COLO829 (cell line): ENCODE measurements at places on chromosomes 1 and 21.

GRCh38 chr1:163770265-163770664, 448.5 kb downstream of the NUF2 start:
- no peak for DNase-seq

GRCh38 chr1:226675715-226676357, 63.2 kb downstream of the ITPKB start:
- no peak for DNase-seq

DNA sequence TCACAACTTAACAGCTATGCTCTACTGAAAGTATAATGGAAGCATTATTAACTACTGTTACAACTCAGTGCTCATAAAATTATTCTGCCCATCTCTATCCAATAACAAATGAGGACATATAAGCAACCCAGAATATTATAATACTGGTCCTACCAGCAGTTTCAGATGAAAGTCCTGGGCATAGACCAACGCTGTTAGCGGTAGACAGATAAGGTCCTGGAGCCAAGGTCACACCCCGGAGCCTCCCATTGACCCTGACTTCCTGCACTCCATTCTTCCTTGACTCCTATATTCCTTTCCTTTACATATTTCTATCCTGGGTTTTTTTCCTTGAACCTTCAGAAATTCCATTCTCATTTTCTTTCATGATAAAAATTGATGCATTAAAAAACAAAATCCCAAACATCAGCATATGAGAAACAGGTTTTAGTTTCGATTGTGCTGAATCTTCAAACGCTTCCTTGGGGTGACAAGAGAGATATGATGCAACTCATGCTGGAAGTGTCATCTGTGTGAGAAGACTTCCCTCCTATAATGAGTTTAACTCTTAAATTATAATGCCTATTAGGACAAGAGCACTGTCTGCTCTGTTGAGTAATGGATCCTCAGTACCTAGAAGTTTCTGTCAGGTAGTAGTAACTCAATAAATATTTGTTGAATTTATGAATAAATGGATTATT, 831.1 kb downstream of the LRRIQ3 start:
- DNase-seq = no peak

DNA sequence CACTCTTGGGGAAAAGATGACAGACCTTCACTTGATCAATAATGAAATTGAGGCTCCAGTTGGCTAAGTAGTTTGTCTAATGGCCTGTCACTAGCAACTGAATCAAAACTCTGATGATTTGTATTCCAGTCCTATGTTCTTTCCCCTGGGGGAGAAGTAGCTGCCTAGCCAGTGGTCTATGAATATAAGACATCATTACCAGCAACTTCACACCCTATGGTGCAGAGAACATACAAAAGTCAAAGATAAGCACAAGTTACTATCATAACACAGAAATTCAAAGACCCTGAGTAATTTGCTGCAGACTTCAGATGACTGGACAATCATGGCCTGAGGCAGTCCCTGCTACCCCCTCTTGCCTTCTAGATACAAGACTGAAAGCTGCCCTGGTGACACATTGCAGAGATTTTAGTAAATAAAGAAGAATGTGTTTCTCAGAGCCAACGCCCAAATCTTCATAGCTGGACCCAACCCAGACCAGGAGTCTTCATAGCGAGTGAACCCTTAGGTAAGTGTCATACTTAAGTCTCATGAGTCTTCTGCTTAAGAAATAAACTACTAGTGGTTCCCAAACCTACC, 993 bp downstream of the PDZK1 start:
- DNase-seq = no peak

GRCh38 chr21:33848249-33848953, 67.2 kb downstream of the ATP5PO start:
- DNase-seq = no peak

- DNase-seq = no peak
Measured at GRCh38 chr1:11129649-11130390, 30.2 kb upstream of the EXOSC10 start.

DNA sequence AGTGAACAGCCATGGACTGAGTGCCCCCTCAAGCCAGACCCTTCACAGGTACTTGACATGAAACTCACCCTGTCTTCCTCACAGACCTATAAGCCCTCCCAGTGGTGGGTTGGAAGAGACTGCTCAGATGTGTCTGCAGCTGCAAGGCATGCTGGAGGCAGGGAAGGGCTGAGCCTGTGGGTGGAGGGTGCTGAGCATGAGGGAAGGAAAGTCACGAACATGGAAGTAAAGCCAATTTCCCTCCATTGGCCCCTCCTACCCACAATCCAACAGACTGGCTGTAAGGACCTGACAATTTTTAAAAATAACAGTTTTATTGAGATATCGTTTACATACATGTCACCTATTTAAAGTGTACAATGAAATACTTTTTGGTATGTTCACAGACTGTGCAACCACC, 44.1 kb downstream of the RCSD1 start:
- no peak for DNase-seq

DNA sequence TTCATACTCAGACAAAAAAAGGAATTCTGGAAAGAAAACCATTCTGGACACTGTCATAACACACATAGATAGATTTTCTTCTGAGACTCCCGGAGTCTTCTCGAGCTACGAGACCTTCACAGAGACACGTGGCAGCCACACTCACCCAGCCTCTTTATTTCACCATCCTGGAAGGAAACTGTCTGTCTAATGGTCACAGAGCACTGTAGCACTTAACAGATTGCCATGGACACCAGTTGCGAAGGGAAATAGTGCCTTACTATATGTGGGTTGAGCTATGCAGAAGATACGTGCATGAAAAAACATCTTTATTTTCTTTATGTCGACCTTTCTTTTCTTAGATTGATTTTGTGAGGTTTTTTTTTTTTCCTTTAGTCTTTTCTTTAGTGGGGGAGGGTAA, 57.9 kb downstream of the ZP4 start:
- DNase-seq = no peak

DNA sequence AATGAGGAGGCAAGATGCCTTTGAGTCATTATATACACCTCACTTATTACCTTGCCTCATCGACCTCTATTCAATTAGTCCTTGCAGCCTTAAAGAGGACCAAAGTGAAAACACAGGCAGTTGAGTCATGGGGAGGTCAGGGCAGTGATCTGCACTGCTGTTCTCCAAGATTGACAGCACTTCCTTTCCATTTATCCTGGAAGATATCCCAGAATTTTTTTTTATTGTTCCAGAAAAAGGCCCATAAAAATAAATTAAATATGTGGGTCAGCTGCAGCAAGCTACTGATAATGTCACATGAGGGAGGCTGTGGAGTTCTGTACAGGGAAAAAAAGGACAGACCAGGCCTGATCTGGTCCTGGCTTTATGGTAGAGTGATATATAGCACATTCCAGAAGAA, 33.2 kb upstream of the CDC42BPA start:
- DNase-seq = peak; percentile 59

DNA sequence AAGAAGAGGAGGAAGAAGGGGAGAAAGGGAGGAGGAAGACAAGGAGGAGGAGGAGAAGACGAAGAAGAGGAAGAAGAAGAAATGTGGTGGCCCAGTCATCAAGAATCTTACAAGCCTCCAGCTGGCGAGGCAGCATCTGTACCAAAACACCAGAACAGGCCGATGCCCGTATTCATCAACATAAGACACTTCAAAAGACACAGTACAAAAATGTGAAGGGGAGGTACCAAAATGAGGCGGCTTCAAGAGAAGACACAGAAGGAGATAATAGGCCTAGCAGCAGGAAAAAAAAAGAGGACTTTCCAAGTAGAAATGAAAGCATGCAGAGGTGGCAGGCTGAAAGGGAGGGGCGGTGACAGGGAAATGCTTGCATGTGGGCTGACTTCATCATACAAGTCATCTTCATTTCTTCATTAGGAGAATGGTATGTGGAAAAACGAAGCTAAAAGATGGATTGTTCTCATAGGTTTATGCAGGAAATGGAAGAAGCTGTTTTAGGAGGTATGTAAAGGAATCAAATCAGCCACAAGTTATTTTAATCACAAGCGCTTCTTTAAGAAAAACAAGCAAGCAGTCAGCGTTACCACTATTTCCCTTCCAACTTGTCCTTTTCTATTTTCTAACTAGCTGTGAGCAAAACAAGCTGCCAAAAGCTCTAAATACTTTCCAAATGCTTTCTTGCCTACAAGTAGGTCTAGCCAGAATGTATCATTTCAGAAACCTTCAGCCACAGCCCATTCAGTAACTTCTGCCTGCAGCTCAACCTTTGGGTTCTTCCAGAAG, 192.3 kb downstream of the SLC45A1 start:
- DNase-seq = no peak

DNA sequence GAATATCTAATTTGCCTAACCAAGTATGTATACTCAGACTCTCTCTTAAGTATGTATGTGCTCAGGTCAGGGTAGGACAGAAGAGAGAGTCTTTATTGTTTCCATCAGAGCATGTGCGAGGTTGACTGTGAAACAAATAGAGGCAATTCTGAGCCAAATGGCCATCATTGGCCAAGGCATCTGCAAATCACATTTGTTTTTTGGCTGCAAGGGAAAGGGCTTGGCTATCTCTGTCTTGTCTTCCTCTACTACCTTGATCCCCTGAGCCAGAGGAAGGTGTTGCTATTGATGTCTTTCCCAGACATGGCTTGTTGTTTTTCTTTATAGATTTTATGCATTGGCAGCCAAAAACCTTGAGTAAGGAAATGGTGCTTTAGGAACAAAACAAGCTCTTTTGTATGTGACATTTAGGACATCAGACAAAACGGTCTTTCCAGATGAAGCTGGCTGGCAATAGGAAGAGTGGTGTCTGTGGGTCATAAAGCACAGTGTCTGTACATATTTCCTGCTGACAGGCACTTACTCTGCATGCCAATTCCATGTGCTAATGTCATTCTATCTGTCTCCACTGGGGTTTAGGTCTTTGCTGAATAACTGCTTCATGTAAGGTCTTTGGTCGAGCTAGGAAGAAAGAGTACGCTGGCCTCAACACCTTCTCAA, 163.3 kb downstream of the BRINP2 start:
- DNase-seq = no peak

- DNase-seq = no peak
Measured at GRCh38 chr1:159890390-159890789, 9.6 kb downstream of the CFAP45 start.

- peak; percentile 24 for DNase-seq
Measured at GRCh38 chr1:12488666-12489354, 129.2 kb downstream of the DHRS3 start.

GRCh38 chr1:85274969-85275453, 1.4 kb downstream of the BCL10 start:
- DNase-seq = peak; percentile 53

GRCh38 chr1:46193285-46193684, 4.9 kb downstream of the POMGNT1 start:
- no peak for DNase-seq

DNA sequence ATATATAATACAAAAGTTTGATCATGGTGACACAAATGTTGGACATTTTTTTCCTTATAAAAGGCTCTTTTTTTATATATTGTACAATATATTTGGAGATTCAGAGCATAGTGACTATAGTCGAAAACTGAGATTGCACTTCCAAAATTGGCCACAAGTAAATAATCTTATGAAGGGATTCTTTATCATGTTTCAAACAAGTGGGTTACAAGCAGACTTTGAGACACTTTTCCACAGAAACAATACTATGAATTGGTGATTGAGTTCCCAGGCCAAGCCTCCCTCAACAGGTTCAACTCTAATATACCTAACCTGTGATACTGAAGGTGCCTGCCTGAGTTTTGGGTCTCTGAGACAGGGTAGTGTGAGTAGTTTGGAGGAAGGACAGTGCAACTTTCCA, 13.8 kb downstream of the LEPR start:
- no peak for DNase-seq

- peak; percentile 82 for DNase-seq
Measured at GRCh38 chr1:17125756-17126237, 6.5 kb upstream of the PADI2 start.

DNA sequence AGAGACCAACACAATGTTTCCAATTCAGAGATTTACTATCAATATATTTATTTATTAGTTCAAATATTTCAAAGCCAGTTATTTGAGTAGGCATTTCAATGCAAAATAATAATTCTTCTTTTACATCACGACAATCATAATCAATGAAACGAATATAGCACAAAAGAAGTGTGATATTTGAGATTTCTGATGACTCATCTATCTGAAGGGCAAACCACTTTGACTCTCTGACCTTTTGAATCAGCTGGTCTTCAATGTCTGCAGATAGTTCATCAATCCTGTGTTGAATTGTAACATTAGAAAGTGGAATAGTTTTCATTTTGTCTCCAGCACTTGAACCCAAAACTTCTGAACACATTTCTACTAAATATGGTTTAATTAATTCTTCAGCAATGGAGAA, 3.0 kb upstream of the TMEM35B start:
- no peak for DNase-seq

DNA sequence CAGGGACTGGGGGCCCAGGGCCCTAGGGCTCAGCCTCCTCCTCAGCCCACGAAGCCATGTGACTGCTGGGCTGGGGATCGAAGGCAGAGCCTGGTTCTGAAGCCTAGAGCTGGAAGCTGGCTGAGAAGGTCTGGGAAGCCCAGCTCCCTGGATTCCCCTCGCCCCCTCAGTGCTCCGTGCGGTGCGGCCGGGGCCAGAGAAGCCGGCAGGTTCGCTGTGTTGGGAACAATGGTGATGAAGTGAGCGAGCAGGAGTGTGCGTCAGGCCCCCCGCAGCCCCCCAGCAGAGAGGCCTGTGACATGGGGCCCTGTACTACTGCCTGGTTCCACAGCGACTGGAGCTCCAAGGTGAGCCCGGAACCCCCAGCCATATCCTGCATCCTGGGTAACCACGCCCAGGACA, 9.1 kb downstream of the ADAMTSL4 start:
- DNase-seq = no peak

DNA sequence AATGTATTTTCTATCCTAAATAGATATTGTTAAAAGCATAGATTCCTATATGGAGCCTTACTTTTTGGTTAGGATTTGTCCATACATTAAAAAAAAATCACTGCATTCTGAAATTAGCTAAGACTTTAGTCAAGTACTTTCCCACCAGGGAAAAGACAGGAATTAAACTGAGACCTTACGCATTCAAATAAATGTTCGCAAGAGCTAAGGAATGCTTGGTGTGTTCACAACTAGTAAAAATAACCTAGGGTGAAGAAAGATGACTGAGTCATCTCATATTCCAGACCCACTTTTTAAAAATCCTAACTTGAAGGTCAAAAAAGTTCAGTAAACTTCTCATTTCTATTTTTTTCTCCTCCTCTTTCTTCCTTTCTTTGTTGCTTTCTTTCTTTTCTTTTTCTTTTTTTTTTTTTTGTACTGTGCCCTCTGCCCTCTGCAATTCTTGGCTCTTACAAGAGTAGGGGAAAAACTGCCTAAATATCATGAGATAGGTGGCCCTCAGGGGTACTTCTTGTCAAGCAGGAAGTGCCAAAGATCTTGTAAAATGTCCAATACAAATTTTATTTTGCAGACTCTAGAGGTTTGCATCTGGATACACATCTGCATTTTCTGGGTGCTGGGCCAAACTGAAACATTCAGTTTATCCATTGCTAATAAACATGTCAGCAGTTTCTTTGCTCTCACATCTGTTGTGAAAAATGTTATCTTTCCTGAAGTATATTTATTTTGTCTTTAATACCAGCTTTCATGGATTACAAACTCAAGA, 121.4 kb upstream of the GORAB start:
- no peak for DNase-seq

- DNase-seq = no peak
Measured at GRCh38 chr1:209544098-209544497, 39.4 kb upstream of the CAMK1G start.
